ENCODE measurements at places on chromosomes 3 and 15. TPM values are rescaled to one million over a fixed set of nuclear protein-coding genes. Genes with fewer than 3 reads are reported as not detected.

PLSCR5 gene
- total RNA-seq: not detected

HEG1 gene
- 111 TPM for total RNA-seq

EPB42 gene
- not detected for total RNA-seq

ZMAT3 gene
- total RNA-seq: 19.5 TPM

GOLGA6D gene
- total RNA-seq: not detected

ZNF385D gene
- not detected for total RNA-seq

ACOX2 gene
- total RNA-seq: 17.7 TPM

GRAMD1C gene
- 3.7 TPM for total RNA-seq

REC114 gene
- not detected for total RNA-seq

C3orf49 gene
- total RNA-seq: not detected

DNA sequence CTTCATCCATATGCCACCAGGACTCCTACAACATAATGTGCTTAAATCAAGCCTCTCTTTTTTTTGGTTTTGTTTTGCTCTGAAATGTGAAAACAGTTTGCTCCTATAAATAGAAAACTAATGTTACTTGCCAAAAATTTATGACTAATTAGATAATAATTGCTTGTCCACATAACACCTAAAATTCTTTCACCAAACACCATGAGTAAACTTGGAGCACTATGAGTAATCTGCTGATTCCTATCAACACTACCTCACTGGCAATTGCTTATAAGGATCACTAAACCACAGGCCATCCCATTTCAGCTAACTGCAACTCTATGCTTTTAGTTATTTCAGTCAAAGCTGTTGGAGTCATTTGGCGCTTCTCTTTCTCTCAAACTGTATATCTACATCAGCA lies 252.7 kb downstream of the EPHA3 start:
- no peak for DNase-seq

- DNase-seq: no peak
These were observed 231.8 kb upstream of the TPRG1 start for GRCh38 chr3:188939814-188940572.

DNA sequence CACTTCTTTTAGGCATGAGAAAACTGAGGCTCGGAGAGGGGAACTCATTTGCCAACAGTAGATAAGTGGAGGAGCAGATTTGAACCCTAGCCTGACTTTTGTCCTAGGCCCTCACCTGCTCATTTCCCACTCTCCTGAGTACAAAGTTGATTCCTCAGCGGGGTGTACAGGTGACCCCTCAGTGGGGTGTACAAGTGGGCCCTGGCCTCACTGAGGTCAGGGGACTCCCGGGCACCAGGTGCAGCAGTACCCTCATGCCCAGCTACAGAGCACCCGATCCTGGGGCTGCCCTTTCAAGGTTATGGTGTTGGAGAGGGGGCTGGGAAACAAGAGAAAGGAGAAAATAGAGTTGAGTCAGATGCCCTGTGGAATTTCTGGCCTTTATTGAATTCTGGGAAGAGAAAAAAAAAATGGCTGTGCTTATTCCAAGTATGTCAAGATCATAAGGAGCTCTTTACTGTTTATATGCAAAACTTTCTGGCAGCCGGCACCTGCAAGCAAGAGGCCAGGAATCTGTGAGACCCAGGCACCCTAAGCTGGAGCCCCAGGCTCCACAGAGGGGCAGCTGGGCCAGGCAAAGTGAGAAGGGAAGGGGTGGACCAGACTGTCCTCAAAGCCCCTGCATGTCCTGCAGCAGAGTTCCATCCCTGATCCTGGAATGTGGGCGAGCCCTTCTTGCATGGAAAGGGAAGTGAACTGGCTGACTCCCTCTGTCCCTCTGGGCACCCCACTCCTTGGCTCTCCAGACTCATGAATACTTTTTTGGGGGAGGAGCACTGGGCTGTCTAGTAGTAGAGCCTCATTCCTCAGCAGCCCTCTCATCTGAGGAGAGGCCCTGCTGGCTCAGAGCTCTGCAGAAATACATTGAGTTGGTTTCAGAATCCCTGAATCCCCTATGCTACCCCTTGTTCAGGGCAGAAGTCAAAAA lies 43.1 kb downstream of the AMOTL2 start:
- DNase-seq: no peak

- no peak for DNase-seq
These were observed 361.4 kb upstream of the TRIM42 start for GRCh38 chr3:140316466-140316865.

DNA sequence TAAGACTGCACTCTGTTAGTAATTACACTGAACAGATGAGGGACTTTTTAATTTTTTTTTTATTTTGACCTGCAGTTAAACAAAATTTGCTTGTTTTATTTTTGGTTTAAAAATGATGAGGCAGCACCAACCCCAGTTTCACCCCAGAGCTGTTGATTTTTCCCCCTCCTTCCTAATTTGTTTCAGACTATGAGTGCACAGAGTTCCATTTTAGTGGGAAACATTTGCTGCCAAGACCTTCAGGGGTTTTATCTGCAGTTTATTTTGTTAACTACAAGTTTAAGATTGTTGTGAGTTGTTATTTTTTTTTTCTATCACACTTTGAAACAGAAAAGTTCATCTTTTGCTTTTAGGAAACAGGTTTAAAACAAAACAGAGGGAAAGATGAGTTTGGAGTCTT lies 455.9 kb upstream of the NR2F2 start:
- DNase-seq: no peak

GRCh38 chr15:69748576-69749185 lies 296.1 kb downstream of the RPLP1 start:
- DNase-seq: no peak

GRCh38 chr3:50078622-50079021 lies 10.1 kb upstream of the RBM5 start:
- no peak for DNase-seq

DNA sequence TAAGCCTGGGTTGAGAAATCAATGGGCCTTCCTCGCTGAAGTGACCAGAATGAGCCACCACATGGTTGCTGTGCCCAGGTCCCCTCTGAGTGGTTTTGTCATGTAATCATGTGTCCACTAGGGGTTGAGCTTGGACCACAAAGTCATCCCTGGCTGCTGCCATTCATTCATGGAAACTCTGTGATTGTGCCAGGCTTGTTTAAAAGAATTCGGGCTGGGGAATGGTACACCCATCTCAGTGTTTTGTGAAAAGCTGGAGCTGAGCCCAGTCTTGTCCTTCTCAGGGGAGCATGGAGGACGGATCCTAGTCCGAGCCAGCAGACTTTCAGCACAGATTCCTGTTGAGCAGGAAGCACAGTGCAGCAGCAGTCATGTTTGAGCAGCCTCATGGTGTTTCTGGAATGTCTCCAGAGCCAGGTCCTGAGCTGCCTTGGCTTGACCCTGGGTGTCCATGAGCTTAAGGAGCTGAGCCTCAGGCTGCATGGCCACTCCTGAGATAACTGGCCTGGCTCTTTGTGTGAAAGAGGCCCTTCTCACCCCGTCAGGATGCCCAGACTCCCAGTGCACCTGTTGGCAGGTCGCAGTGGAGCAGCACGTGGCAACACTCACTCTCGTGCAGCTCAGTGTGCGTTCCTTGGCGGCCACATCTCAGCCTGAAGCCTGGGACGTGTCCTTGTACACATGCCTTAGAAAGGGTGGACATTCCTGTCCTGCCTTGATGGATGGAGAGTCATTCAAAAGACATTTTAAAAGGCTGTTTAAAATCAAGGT lies 260.3 kb upstream of the TPM1 start:
- peak; percentile 67 for DNase-seq

DNA sequence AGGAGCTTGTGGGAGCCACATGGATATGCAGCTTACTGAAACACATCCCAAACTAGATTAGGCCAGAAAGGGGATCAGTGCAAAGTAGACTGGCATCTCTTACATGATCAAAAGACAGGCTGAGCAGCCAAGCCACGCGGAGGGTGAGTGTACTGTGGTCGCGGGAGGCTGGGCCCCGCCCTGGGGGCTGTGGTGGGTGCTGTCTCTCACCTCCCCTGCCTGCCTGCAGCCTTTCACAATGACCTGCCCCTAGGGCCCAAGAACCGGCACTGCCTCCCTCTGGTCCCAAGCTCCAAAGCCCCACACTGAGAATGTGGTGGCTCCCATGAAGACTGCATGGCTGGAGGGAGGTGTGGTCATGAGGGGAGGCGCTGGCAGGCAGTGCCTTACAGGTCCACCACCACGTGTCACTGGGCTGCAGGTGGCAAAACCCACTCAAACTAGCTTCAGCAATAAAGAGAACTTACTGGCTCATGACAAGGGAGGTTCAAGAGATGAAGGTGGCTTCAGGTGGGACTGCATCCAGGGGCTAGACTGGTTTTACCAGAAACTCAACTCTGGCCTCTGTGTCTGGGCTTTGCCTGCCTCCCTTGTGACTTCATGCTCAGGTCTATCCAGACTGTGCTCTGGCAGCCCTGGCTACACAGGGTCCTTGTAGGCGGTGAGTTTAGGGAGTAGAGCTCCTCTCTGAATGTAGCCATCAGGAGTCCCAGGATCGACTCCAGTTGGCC lies 27.4 kb upstream of the PLXND1 start:
- no peak for DNase-seq

DNA sequence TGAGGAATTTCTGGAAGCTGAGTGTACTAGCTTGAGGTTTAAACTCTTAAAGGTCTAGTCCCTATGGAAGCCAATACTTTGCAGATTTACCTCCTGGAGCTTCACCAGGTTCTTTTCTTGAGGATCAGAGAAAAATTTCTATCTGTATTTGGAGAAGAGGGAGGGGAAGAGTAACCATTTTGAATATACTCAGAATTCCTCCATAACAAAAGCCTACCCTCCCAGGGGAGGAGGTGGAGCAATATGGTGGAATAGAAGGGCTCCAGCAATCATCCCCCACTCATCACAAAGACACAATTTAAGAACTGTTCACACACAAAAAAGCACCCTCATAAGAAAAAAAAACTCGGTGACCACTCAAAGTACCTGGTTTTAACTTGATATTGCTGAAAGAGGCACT lies 36.0 kb upstream of the PEX5L start:
- DNase-seq: no peak

- DNase-seq: no peak
These were observed 40.4 kb downstream of the CCR3 start for GRCh38 chr3:46282696-46283095.

GRCh38 chr15:60017538-60018520 lies 13.7 kb downstream of the FOXB1 start:
- no peak for DNase-seq

DNA sequence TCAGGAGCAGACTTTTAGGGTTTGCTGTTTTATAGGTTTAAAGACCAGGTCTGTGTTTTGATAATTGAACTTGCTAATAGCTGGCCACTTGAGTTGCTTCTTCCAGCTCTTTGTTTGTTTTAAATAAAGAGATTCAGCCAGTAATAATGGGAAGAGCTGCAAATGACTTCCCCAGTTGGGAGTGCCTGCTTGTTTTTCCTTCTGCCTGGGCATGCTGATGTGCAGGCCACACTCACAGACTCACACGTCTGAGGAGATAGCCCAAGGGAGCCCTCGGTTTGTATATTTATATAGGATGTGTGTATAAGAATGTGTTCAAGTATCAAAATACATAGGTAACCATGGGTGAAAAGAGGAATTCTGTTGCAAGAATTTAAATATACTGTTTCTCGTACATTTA lies 78.2 kb upstream of the BOC start:
- no peak for DNase-seq

DNA sequence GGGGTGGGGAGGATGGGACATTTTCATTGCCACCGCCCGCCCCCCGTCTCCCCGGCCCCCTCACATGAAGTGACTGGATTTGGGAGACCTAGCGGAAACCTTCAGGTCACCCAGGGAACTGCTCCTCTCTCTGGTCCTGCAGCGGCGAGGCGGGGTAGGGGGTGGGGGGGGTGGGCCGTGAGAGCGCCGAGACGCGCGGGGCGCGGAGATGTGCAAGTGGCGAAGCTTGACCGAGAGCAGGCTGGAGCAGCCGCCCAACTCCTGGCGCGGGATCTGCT lies 712 bp upstream of the MME start:
- DNase-seq: no peak

GRCh38 chr15:81536356-81536755 lies 162.3 kb upstream of the TMC3 start:
- DNase-seq: no peak

DNA sequence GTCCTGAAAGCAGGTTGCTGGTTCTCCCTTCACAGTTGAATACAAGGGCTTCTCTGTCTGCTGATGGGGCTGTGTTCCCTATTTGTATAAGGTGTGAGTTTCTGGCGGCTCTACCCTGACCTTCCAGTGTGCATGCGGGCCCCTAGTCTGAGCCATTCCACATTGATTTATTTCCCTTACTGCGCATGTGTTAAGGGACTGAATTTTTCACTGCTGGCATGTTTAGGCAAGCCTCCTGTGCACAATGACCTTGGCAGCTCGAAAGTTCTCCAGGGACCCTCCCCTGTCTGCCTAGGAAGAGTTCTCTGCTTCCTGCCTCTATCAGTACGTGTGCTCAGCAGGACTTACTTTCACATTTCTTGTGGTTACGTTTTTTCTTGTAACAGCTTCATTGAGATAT lies 11.4 kb downstream of the TRAK1 start:
- no peak for DNase-seq

DNA sequence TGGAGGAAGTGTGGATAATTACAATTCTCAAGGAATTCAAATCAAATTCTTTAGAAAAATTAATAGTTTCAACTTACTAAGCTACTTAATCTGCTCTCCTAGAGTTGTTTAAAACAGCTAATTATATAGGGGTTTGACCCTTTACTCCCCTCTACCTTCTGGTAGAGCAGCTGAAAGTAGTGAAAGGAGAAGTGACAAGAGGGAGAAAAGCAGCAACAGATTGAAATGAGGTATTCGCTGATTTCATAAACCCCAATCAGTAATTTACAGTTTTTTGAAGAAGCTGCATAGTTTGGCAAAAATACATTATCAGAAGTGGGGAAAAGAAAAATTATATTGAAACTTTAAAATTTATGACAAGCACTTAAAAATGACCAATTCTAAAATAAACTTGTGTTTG lies 52.8 kb downstream of the ZMAT3 start:
- DNase-seq: no peak

- no peak for DNase-seq
These were observed 40.5 kb upstream of the TEX264 start for GRCh38 chr3:51630513-51630912.

- DNase-seq: no peak
These were observed 189.3 kb downstream of the NECTIN3 start for GRCh38 chr3:111260878-111261277.

DNA sequence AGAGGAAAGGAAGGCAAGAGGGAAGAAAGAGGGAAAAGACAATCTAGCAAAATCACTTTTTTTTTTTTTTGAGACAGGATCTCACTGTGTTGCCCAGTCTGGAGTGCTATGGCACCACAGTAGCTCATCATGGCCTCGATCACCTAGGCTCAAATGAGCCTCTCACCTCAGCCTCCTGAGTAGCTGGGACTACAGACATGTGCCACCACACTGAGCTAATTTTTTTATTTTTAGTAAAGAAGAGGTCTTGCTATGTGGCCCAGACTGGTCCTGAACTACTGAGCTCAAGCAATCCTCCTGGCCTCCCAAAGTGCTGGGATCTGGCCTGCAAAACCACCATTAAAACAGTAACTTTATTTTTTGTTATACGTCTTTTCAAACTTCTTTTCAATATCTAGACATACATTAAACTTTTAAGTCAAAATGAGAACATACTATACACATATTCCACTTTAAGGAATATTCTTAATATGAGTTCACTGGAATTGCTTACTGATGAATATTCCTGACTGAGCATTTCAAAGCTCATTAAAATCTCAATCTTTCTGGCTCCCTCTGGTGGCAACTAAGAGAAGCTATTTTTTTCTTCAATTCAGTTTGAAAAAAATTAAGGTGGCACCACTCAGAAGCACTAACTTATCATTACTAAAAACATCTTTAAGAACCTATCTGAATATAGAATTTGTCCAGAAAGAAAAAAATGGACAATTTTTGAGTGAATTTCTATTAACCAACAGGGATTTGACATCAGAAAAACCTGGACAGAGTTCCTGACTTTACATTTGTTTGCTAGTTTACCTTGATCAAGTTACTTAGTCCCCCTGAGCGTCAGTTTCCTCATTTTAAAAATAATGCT lies 40.9 kb downstream of the UACA start:
- DNase-seq: no peak

Data from upper lobe of left lung (tissue), 6 donors.